ENCODE measurements at places on chromosomes 5 and 9.

DNA sequence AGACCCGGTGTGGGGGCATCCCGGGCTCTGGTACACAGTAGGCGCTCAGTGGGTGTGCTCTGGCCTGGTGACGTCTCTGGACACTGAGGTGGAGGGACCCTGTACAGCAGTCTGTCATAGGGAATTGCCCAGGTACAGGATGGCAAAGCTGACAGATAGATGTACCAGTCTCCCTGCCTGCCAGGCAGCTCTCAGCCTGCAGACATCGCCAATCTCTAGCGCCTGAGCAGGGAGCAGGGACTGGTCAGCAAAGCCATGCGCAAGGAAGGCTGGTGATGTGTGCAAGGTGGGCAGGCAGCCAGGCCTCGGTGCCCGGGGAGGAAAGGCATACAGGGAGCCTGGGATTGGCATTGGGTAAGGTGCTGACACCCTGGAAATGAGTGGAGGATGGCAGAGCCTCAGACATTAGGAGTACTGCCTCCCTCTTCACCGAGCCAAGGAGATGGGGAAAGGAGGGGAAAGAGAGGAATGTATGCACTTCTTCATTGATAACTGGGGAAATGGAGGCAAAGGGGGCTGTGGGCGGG is 33.9 kb upstream of the BRD3 start:
- no peak for DNase-seq

DNA sequence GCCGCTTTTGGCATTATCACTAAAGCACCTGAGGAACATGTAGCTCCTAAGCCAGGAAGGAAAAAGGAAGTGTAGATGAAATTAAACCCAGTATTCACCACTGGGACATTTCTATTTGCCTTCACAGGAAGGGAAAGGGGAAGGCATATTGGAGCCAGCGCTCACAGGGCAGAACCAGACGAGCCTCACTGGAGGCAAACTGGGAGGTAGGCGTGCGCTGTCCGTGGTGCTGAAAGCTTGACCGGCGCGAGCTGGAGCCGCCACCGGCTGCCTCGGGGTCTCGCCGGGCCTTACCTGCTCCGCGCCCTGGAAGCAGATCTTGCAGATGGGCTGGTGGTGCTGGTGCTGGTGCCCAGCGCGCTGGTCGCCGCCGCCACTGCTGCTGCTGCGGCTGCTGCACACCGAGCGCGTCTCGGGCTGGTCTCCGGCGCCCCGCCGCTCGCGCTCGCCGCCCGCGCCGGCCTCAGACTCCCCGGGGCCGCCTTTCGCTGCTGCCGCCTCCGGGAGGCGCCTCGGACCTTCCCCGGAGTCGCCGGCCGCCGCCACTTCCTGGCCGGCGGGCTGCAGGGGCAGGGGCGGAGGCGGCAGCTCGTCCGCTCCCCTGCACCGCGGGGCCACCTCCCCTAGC is 732 bp downstream of the MARCHF11 start:
- DNase-seq: peak; percentile 73

DNA sequence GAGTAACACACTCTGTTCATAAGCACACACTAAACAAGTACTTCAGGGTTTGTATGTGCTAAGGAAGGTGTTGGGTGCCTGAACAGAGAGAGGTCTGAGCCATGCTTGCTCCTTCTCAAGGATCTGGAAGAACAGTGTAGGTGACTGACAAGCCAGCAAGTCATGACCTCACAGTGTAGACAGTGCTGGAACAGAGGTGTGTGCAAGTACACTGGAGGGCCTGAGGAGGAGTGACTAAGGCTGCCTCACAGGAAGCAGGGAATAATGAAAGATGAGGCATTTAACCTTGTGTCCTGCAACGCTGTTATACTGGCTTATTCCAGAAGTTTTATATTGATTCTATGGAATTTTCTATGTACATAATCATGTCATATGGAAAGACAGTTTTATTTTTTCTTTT is 83.9 kb downstream of the TMEM174 start:
- no peak for DNase-seq

GRCh38 chr9:126559296-126559695 is 54.4 kb upstream of the LMX1B start:
- no peak for DNase-seq

DNA sequence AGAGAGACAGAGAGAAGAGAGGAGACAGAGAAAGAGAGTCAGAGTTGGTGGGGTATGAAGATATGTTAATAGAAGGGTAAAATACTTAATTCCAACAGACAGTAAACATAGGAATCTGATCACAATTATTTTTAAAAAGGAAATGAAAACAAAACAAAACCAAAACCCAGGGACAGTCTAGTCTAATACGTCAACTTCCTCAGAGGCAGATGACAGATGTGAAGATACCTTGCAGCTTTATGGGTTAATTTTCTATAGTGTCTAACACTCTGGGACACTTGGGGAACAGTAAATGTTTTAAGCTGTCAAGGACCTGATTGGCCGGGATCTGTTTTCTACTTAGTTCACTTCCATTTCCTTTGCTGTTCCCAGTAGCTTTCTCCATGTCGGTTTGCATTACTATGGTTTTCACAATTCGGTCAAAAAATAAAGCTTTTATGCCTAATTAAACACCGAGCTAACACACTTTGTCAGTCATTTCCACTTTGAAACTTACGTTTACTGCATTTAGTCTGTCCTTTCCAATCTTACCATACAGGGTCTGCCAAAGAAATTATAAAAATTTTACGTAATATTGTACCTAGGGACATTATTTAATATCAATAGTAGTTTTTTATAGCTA is 216.5 kb downstream of the MCTP1 start:
- DNase-seq: no peak

- DNase-seq: no peak
These were observed 321.3 kb downstream of the EPB41L4A start for GRCh38 chr5:112097768-112098167.

Data from RWPE2 (cell line).